WTC11 (cell line): ENCODE measurements at places on chromosomes 11 and 22.

DNA sequence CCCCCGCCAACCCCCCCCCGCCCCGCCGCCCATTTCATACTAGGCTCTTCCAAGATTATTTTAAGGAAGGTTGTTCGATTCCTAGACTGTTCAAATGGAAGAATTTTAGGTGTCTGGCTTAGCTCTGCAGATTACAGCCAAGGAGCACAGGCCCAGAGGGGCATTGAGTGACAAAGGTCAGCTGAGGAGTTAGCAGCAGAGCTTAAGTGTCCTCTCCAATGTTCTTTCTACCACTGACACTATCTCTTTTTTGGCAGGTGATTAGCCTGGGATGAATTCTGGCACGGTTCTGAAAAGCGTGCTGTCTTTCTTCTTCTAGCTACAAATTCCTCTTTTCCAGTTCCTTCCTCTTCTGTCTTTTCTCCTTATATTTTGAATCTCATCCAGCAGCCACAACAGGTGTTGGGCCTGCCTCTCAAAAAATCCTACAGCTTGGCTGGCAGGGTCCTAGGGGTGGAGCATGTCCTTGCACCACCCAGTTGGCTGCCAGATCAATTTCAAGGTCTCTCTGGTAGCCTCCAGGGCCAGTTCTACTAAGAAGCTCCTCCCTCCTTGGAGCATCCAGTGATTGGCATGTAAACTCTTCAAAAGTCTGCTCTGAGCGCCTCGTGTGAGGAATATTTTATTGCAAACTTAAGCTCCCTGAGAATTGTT is 23.0 kb downstream of the KCNE3 start:
- no peak for DNase-seq

DNA sequence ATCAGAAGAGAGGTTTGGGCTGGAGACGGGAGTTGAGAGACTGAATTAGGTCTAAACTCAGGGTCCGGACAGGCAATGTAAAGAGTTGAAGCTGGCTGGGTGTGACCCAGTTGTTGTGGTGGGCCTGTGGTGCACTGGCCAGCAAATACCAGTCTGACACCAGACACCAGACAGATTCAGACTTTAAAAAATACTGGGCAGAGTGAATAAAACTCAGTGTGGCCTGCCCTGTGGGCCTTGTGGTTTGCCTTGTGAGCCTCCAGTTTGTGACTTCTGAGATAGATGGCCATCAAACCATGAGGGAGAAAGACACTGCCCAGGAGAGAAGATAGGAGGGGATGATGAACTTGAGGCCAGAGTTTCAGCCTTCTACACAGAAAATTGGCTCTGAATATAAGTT is 25.8 kb downstream of the RCN1 start:
- DNase-seq = no peak

- no peak for DNase-seq
Observed at GRCh38 chr11:47418454-47419259, 7.6 kb downstream of the PSMC3 start.

- DNase-seq = no peak
Observed at GRCh38 chr22:20999350-21000206, 2.3 kb downstream of the THAP7 start.
